ENCODE measurements at places on chromosomes 11 and 22. TPM values are rescaled to one million over a fixed set of nuclear protein-coding genes. Genes with fewer than 3 reads are reported as not detected.

The APLNR gene
- not detected for total RNA-seq

The SMIM35 gene
- total RNA-seq: not detected

The UPK3A gene
- total RNA-seq: not detected

The C11orf87 gene
- not detected for total RNA-seq

The TRIM48 gene
- not detected for total RNA-seq

The KRTAP5-9 gene
- not detected for total RNA-seq

The GCAT gene
- total RNA-seq: 11.2 TPM

DNA sequence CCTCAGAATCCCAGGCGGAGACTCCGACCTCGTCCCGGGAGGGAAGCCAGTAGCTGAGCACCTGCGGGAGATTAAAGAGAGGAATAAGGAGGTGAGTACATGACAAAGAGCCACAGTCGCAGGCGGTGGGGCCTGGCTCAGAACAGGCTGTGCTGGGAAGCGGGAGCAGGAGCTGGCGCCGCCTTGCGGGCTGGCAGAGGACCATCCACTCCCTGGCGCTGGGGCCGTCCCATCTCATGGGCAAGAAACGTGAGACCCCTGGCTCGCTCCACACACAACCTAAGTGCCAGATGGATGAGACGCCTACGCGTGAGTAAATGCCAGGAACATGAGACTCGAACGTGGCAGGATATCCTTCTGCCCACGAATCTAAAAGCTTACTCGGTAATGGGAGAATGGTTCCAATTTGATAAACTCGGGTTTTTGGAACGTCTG, 6.3 kb downstream of the CEND1 start:
- H3K36me3 ChIP-seq: peaks cover 2% of the 10 kb centered on the region
- H3K4me1 ChIP-seq: peaks cover 17% of the 10 kb centered on the region
- no peak overlapping the region for H3K4me3 ChIP-seq
- H3K27me3 ChIP-seq: no peaks in the 10 kb centered on the region

DNA sequence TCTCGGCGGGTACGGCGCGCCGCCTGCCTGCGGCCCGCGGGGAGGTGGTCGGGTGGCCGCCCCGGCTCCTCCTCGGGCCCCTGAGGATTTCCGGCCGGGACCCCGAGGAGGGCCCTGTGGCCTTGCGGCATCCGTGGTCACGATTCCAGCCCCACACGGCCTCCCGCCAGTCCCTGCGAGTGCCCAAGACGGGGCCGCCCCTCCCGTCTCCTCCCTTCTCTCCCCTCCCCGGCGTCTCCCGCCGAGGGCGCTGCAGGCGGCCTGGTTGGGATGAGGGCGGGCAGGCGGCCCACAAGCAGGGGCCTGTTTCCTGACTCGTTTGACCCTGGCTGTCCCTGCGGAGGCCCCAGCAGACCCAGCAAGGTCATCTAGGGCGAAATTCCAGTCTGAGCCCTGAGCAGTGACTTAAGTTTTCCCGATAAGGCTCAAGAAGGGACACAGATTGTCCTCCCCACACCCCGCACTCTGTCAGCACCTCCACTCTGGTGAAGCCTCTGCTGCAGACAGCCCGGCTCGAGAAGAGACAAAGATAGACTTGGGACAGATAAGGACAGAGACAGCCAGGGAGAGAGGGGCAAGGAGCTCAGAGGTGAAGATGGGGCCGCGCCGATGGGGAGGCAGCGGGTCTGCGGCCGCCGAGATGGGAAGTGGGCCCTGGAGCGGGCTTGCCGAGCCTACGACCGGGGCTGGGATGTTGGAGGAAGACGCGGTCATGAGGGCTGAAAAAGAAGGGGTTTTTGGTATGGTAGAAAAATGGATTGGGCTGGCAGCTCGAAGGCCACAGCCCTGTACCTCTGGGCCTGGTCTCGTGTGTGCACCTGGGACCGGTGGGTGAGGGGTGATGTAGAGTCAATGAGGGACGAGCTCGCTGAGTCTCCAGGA, 95.0 kb downstream of the SWAP70 start:
- DNase-seq: peak; percentile 67
- no peaks in the 10 kb centered on the region for H3K36me3 ChIP-seq
- H3K27me3 ChIP-seq: no peaks in the 10 kb centered on the region
- peaks cover 76% of the 10 kb centered on the region for H3K4me1 ChIP-seq
- H3K27ac ChIP-seq: peak overlapping the region; percentile 100

GRCh38 chr11:131664816-131665215, 294.4 kb downstream of the NTM start:
- no peak for DNase-seq
- no peaks in the 10 kb centered on the region for H3K4me1 ChIP-seq
- no peak overlapping the region for H3K4me3 ChIP-seq

DNA sequence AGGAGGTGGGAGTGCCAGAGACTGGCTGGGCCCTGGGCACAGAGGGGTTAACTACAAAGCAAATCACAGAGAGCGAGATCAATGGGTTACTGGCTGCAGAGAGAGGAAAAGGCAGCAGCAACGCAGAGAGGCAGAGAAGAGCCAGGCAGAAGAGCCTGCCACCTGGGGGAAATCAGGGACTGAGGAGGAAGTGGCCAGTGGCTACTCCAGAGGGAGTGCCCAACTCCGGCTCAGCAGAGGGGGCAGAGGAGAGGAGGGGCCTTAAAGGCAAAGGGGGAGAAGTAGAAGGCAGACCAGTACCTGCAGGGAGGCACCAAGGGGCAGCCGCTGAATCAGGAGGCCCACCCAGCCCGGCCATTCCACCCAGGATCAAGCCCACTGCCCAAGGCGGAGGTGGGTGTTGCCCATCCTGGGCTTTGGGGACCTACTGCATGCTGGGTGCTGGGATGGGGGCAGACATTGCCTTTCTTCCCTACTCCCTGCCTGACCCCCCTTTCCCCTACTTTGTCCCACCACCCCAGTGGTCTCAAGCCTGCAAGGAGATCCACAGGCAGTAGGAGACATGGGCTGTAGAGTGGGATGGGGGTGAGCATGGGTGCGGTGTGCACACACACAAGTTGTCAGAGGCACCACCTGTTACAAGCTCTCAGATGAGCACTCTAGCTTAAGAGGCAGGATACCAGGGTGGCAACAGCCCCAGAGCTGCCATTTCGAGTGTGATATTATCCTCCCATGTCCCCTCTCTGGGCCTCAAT, 926 bp upstream of the GALR3 start:
- no peaks in the 10 kb centered on the region for H3K4me1 ChIP-seq
- DNase-seq: no peak
- no peak overlapping the region for H3K27ac ChIP-seq
- H3K4me3 ChIP-seq: no peak overlapping the region
- H3K27me3 ChIP-seq: no peaks in the 10 kb centered on the region

DNA sequence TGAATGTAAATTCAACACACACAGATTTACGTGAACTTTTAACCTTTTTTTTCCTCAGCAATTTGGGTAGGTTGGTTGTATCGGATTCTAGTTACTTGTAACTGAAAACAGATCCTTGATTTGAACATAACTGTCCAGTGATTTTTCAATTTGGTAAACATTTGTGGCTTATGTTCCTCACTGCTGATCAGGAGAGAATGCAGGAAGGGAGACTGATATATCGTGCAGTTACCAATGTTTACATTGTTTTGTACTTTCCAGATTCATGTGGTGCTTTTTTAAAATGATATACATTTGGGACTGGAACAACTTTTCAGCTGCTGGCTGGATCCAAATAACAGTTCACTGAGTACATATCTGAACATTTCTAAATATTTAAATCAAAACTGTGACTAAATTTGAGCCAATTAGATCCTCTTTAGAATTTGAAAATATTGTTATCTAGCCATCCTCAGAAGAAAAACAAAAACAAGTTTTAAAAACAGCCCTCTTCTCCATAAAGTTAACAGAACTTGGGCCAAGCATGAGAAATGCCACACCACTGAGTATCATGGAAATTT, 84.3 kb upstream of the MTMR2 start:
- no peak for DNase-seq
- H3K27ac ChIP-seq: no peak overlapping the region
- no peak overlapping the region for H3K4me3 ChIP-seq
- H3K27me3 ChIP-seq: no peaks in the 10 kb centered on the region
- H3K4me1 ChIP-seq: 0 out of 2 replicates have a peak, but pooled peaks cover 9% of the 10 kb centered on the region

DNA sequence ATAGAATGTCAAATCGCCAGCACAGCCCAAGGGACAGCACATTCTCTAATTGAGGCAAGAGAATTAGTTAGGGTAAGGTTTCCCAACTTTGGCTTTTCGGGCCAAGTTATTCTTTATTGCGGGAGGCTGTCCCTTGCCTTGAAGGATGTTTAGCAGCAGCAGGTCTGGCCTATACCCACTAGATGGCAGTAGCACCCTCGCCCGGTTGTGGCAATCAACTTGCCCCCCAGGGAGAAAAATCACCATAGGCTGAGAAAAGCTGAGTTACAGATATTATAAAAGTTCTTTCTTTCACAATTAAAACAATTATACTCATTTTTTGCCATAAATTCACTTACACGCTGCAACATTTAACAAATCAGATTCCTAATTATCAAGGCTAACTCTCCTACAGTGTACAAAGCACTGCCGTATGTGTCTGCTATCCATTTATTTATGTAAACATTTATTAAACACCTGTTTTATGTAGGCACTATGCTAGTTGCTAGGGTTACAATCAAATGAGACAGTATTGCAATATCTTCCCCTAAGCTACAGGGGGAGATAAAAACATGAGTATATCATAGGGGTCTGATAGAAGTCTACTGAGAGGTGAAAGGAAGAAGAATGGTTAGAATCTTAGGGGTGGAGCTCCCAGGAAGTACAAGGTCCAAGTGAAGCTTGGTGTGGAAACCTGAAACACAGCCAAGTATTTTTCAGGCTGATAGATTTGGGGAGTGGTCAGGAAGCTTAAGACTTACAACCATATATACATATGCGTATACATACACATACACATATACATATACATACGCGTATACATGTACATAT, 452.3 kb downstream of the RAB38 start:
- peak; percentile 17 for DNase-seq
- no peaks in the 10 kb centered on the region for H3K27me3 ChIP-seq
- no peak overlapping the region for H3K27ac ChIP-seq
- H3K36me3 ChIP-seq: no peaks in the 10 kb centered on the region
- H3K4me3 ChIP-seq: no peak overlapping the region

DNA sequence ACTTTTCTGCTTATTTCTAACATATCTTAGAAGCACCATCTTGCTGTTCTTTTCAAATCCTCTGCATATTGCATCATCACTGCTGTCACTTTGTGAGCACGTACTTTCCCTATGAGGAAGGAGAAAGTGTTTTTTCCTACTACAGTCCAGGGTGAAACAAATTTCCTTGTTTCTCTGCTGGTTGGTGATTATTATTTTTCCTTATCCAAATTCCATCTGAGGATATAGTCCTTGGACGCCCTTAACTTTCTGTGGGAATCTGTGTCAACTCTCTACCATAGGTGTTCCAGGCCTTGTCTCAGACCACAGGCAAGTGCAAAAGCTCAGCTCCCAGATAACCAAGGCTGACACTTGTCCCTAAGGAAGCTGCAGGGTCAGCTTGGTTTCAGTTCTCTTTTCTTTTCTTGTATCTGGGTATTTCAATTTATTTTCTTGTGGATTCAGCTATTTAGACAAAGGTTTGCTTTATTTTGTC, 29.4 kb upstream of the LYVE1 start:
- no peaks in the 10 kb centered on the region for H3K36me3 ChIP-seq
- no peak for DNase-seq
- no peak overlapping the region for H3K27ac ChIP-seq
- H3K27me3 ChIP-seq: peaks cover 10% of the 10 kb centered on the region

- no peaks in the 10 kb centered on the region for H3K27me3 ChIP-seq
- no peak overlapping the region for H3K27ac ChIP-seq
- H3K36me3 ChIP-seq: no peaks in the 10 kb centered on the region
- H3K4me1 ChIP-seq: no peaks in the 10 kb centered on the region
Observed at GRCh38 chr11:99333621-99334020, 312.9 kb downstream of the CNTN5 start.

- no peak overlapping the region for H3K27ac ChIP-seq
- no peak for DNase-seq
- no peaks in the 10 kb centered on the region for H3K27me3 ChIP-seq
- H3K4me1 ChIP-seq: no peaks in the 10 kb centered on the region
- H3K4me3 ChIP-seq: no peak overlapping the region
Observed at GRCh38 chr11:124276081-124276480, 19.9 kb downstream of the OR8G5 start.

GRCh38 chr11:83778596-83778995, 492.4 kb upstream of the CCDC90B start:
- no peak overlapping the region for H3K27ac ChIP-seq
- H3K4me3 ChIP-seq: no peak overlapping the region
- H3K36me3 ChIP-seq: no peaks in the 10 kb centered on the region
- H3K4me1 ChIP-seq: no peaks in the 10 kb centered on the region

- H3K4me3 ChIP-seq: no peak overlapping the region
- no peaks in the 10 kb centered on the region for H3K27me3 ChIP-seq
- peaks cover 6% of the 10 kb centered on the region for H3K36me3 ChIP-seq
Observed at GRCh38 chr11:66218846-66219620, 49.4 kb upstream of the RAB1B start.

GRCh38 chr11:118048472-118049370, 28.2 kb upstream of the TMPRSS4 start:
- H3K27me3 ChIP-seq: peaks cover 30% of the 10 kb centered on the region
- no peak overlapping the region for H3K27ac ChIP-seq
- H3K4me3 ChIP-seq: no peak overlapping the region

GRCh38 chr11:58629857-58630256, 7.4 kb downstream of the CNTF start:
- no peak overlapping the region for H3K27ac ChIP-seq
- DNase-seq: peak; percentile 18
- no peak overlapping the region for H3K4me3 ChIP-seq
- H3K27me3 ChIP-seq: no peaks in the 10 kb centered on the region

- no peak overlapping the region for H3K27ac ChIP-seq
- H3K27me3 ChIP-seq: no peaks in the 10 kb centered on the region
- DNase-seq: no peak
- H3K36me3 ChIP-seq: no peaks in the 10 kb centered on the region
- H3K4me3 ChIP-seq: no peak overlapping the region
Observed at GRCh38 chr22:37376643-37377042, 50.6 kb downstream of the ELFN2 start.

DNA sequence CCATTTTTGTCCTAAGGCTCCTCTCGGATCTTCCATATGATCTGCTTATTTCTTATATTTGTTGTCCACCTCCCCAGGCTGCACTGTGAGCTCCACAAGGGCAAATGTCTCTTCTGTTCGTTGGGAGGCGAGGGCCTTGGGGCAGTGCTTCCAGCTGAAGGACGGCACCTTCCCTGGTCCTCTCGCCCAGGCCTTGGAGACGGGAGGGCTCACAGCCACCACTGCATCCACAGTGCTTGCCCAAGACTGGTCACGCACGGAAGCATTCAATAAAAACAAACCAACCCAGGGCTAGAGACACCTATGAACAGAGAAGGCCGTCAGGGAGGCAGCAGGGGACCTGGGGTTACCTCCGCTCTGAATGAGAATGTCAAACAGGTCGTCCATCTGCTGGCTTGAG, 46.2 kb downstream of the SGSM3 start:
- no peaks in the 10 kb centered on the region for H3K27me3 ChIP-seq
- H3K4me1 ChIP-seq: no peaks in the 10 kb centered on the region
- H3K4me3 ChIP-seq: no peak overlapping the region
